Activated naive CD8-positive, alpha-beta T cell treated with anti-CD3 and anti-CD28 coated beads, Interleukin-2, amount 10 ng/mL, durations not matched to agents 7 days and 5 days (primary cell): ENCODE measurements at places on chromosomes 16 and 17. TPM values are rescaled to one million over a fixed set of nuclear protein-coding genes. Genes with fewer than 3 reads are reported as not detected.

- DNase-seq, result no peak
Observed at GRCh38 chr16:55839115-55839514, 6.2 kb upstream of the CES1 start.

DNA sequence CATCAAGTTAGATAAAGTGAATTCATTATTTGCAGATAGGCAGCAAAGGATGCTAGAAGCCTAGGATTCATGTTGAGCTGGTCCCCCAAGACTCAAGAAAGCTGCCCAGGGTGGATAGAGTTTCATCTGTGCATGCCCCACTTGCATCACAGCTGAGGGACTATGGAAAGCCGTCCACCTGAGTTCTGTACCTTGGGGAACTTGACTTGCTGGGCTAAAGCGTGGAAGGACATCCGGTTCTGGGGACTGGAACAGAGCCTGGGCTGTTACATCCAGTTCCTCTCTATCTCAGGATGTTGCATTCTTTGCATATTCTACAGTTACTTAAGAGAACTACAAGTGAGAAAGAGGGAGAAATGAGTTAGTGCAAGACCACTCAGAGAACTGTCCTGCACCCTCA, 458.4 kb downstream of the SHISA9 start:
- DNase-seq, result no peak

DNA sequence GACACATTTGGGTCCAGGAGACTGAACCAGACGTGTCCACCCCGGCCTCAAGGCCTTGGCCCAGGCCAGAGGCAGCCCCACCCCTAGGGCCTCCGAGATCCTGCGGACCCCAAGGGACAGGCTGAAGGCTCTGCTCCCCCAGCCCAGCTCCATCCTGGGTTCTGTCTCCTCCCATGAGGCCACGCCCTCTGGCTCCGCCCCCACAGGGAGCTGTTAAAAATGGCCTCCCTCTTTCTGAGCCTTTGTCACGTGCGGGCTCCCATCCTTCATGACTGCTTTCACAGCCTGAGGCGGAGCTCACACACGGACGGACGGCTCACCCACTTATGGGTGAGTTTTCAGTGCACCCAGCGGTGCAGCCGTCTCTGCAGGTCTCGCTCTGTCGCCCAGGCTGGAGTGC, 6.5 kb upstream of the CACNA1H start:
- no peak for DNase-seq

The MLLT6 gene
- total RNA-seq, result 343 TPM

DNA sequence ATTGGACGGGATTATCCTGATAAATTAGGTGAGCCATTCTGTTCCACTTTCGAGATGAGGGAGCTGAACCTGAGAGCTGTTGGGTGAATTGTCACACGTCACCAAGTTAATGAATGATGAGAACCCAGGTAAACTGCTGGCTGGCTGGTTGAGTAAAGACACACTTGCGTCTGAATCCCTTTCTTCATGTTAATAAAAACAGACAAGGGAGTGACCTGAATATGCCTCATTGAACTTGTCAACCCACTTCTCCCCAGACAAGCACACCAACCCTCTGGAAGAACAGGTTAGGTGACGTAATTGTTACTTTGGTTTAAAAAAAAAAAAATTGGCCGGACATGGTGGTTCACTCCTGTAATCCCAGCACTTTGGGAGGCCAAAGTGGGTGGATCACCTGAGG, 400.9 kb upstream of the CDH5 start:
- DNase-seq, result no peak
